ENCODE measurements at places on chromosomes 12 and 14. TPM values are rescaled to one million over a fixed set of nuclear protein-coding genes. Genes with fewer than 3 reads are reported as not detected.

DNA sequence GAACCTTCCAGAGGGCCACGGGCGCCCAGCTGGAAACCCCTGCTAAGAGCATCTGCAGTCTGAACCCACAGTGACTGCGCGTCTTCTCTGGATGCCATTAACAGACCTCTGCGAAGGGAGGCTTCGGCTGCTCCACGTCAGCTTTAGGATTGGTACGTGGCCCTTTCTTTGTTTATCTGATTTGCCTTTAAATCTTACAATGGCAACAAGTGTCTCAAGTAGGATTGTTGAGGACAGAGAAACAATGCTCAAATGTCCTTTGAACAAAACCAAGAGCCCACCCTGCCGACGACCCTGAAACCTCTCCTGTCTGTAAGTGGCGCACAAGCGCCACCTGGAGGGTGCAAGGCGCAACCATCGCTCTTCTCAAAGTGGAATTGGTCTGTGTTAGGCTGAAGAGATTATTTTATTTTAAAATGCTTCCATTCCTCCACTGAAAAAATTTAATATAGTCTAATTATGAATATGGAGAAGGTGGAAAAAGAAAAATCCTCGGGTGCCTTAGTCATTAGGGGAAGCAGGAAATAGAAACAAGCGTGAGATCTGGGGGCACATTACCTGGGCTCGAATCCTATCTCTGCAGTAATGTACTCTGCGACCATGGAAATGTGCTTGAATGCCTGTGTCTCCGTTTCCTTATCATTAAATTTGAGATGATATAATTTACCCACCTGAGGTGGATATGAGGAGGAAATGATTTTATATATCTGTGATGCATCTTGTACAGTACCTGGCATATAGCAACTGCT, 82.6 kb upstream of the PTPRB start:
- peak; percentile 1 for DNase-seq

The GPR162 gene
- total RNA-seq: not detected

The NANOG gene
- not detected for total RNA-seq

DNA sequence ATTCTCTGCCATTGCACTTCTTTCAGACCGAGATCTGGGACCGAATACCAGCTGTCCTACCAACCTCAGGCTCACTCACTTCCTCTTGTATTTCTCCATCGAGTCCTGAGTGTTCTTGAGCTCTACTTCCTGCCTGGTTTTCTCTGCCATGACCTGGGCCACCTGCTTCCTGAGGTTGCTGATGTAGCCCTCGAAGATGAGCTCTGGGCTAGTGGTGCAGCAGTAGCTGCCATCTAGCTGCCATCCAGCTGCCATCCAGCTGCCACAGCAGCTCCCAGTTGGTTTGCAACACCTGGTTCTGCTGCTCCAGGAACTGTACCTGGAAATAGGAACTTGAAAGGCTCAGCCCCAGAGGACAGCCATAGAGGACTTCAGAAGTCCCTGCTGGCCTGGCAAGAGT, 15.0 kb upstream of the KRT73 start:
- no peak for DNase-seq

The KERA gene
- total RNA-seq: not detected

DNA sequence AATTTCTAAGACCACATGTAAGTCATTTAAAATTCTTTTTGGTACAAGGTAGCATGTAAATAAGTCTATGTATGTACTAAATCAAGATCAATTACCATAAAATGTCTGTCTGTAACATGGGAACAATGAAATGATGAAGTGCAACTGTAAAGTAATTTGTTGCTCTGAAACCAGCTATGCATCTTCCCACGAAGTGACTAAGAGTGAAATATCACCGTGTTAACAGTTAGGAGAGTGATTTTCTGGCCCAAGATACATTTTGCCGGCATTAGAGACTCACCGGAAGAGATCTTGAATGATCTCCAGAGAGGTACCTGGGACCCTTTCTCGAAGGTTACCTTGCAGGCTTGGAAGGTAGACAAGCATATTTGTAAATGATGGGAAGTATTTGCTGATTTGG, 105.8 kb downstream of the SAMD4A start:
- DNase-seq: no peak

GRCh38 chr14:87405563-87405962, 587.4 kb downstream of the GALC start:
- no peak for DNase-seq

The USP44 gene
- total RNA-seq: 0.11 TPM

The LPAR5 gene
- 0.07 TPM for total RNA-seq

GRCh38 chr12:21416511-21417121, 20.8 kb upstream of the PYROXD1 start:
- peak; percentile 10 for DNase-seq

DNA sequence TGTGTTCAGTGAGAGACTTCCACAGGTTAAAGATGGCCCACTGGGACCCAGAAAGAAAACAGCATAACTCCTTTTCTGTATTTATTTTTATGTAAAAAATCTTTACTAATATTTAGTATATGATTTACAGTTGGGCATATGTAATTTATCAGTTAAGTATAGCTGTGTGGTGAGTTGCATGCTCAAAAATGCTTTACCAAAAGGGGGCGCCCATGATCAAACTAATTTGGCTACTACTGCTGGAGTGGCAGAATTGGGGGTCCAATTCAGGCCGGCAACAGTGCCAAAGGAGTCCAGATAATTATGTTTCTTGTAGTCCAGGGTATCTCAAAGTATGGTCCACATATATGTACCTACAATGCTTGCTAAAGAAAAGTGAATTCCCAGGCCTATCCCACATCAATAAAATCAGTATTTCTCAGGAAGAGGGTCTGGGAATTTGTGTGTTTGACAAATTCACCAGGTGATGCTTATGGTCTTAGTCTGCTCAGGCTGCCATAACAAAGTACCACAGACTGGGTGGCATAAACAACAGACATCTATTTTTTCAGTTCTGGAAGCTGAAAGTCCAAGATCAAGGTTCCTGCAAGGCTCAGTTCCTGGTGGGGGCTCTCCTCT, 152.0 kb downstream of the KTN1 start:
- DNase-seq: peak; percentile 16

- no peak for DNase-seq
Measured at GRCh38 chr14:96205978-96206360, 1.3 kb downstream of the BDKRB2 start.

The NFE2 gene
- total RNA-seq: 7.8 TPM

The STAC3 gene
- total RNA-seq: 0.14 TPM

The COX8C gene
- total RNA-seq: not detected

The RPAP3 gene
- 32.8 TPM for total RNA-seq

The RNF212B gene
- total RNA-seq: not detected

- no peak for DNase-seq
Measured at GRCh38 chr12:123942238-123942653, 30.4 kb downstream of the CCDC92 start.

The EPYC gene
- total RNA-seq: not detected

- DNase-seq: peak; percentile 62
Measured at GRCh38 chr14:55077170-55078151, 26.0 kb downstream of the MAPK1IP1L start.

GRCh38 chr12:2084553-2085296, 31.9 kb downstream of the CACNA1C start:
- no peak for DNase-seq

The LGALS3 gene
- total RNA-seq: 5.0 TPM

DNA sequence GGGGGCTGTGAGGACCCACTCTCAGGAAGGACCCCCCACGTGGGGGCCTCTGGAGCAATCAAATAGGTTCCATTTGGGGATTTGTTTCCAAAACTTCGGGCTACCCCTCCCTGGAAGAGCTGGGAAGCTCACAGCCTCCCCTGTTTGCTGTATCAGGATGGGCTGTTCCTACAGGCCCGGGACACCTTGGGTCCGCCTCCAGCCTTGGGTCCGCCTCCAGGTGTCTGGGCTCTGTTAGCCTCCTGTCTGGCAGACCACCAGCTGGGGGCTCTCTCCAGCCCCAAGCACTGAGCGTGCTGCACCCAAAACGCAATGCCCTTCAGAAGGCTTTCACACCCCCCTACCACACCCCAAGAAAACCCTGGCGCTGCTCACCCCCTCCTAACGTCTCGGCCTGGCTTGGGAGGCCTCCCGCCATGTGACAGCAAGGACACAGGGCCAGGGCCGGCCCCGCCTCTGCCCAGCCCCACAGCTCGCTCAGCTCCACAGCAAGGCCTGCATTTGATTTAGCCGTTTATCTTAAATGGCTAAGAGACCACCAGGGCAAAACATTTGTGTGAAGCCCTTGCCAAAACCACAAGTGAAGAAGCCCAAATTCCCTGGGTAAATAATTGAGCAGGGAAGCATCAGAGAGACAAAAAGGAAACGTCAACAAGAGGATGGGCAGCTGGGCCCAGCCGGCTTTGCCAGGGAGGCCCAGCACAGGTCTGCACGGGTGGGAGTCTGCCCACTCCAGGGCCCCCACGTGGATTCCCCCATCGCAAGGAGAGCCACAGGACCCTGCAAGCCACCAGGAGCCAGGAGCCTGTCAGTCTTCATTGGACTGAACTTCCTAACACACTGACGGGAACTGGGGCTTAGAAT, 39.9 kb downstream of the BCL11B start:
- DNase-seq: no peak

- DNase-seq: no peak
Measured at GRCh38 chr12:67202011-67202677, 67.0 kb upstream of the CAND1 start.

GRCh38 chr14:101965181-101965544, 790 bp downstream of the DYNC1H1 start:
- peak; percentile 54 for DNase-seq

Data from HepG2 (cell line).